ENCODE measurements at places on chromosomes 13 and 19.

DNA sequence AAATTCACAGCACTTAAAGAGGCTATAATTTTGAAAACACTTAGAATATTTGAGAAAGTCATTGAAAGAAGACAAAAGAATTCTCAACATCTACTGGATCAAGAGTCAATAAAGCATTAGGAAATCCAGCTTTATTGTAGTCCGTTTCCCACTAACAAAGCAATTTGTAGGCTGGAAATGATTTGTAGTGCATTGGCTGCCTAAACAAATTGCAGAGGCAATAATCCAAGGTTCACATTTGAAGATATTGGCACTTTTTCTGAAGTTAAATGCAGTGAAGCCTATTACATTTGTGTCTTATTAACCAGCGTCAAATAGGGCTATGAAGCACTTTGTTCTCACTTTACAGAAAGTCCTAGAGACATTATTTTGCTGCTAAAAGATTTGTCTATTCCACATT lies 848.1 kb upstream of the SLITRK1 start:
- no peak overlapping the region for H3K4me3 ChIP-seq
- H3K36me3 ChIP-seq = no peaks in the 10 kb centered on the region
- H3K4me1 ChIP-seq = no peaks in the 10 kb centered on the region
- no peak overlapping the region for H3K27ac ChIP-seq

DNA sequence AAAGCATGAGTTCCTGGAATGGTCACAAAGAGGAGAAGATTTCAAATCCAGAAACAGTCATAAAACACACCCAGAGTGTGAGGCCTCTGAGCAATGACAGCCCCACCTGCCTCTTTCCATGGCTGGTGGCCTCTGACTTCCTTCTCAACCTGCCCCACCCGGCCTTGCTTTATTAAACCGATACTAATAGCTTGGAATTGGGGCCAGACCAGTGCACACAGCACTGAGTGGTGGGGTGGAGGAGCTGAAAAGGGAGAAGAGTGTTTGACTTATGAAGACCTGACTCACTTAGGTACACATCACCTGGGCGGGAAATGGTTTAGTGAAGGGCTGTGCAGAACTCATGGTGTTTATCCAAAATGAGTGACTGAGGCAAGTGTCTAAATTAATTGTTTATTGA lies 20.7 kb upstream of the CEACAM6 start:
- no peak for DNase-seq
- H3K4me1 ChIP-seq = no peaks in the 10 kb centered on the region
- no peak overlapping the region for H3K4me3 ChIP-seq
- no peaks in the 10 kb centered on the region for H3K36me3 ChIP-seq
- no peak overlapping the region for H3K27ac ChIP-seq
- H3K27me3 ChIP-seq = peaks cover 88% of the 10 kb centered on the region

GRCh38 chr19:55526216-55527196 lies 10.4 kb downstream of the SBK2 start:
- no peak for DNase-seq
- no peak overlapping the region for H3K27ac ChIP-seq
- H3K27me3 ChIP-seq = peaks cover 63% of the 10 kb centered on the region
- no peaks in the 10 kb centered on the region for H3K4me1 ChIP-seq
- no peak overlapping the region for H3K4me3 ChIP-seq

GRCh38 chr13:97000295-97000925 lies 6.1 kb upstream of the OXGR1 start:
- H3K4me1 ChIP-seq = no peaks in the 10 kb centered on the region
- DNase-seq = no peak
- no peaks in the 10 kb centered on the region for H3K36me3 ChIP-seq
- no peak overlapping the region for H3K27ac ChIP-seq
- H3K27me3 ChIP-seq = no peaks in the 10 kb centered on the region
- H3K4me3 ChIP-seq = no peak overlapping the region

GRCh38 chr19:36527341-36527740 lies 730 bp downstream of the ZNF260 start:
- no peaks in the 10 kb centered on the region for H3K4me1 ChIP-seq
- no peak for DNase-seq
- no peak overlapping the region for H3K27ac ChIP-seq
- no peaks in the 10 kb centered on the region for H3K36me3 ChIP-seq

DNA sequence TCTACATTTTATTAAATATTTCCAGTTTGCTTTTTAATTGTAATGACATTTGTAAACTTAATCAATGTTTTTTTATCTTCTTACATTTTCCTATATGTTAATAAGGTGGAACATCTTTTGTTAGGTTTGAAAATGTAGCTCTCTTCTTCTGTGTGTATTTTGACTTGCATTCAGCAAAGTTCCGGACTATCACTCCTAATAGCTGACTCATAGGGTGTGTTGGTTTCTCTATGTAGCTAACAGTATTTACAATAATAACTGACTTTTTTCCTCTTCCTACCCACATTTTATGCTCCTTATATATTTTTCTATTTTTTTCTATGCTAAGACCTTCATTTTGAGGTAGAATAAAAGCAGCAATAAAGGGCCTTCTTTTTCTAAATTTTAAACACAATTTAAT lies 28.1 kb downstream of the MYO16 start:
- H3K27me3 ChIP-seq = no peaks in the 10 kb centered on the region
- DNase-seq = no peak
- H3K4me1 ChIP-seq = no peaks in the 10 kb centered on the region
- H3K27ac ChIP-seq = no peak overlapping the region
- H3K36me3 ChIP-seq = no peaks in the 10 kb centered on the region

DNA sequence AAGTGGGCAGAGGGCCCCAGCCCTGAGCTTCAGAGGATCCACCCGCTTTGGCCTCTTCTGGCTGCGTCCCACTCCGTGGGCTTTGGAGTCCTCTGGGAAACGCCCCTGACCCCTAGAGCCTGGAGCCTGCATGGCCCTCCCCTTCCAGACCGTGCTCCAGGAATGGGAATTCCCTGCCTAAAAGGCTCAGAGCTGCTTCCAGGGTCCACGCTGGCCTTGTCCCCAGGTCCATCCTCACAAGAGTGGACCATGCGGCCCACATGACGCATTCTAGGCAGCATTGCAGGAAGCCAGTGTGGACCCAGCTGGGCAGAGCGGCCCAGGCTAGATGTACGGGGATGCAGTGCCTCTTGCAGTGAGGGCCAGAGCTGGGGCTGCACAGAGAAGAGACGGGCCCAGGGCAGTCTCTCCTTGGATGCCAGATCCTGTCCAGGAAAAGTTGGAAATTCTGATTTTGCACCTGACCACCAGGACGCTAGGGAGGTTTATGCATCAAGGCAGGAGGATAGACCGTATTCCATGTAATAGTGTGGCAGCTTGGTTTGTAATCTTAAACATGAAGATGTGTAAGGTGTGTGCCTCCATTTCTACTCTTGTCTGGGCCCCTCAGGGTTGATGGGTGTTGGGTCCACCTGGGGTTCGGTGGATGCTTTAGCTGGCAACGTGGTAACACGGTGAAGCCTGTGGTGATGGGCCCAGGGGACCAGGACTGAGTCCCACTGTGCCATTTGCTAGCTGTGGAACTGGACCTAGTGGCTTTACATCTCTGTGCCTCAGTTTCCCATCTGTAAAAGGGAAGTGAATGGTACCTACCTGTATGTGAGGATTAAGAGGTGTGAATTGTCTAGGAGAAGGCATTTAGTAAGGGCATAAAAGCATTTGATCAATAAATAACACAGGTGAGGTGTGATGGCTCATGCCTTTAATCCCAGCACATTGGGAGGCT lies 14.8 kb upstream of the FXYD3 start:
- no peak overlapping the region for H3K4me3 ChIP-seq
- no peaks in the 10 kb centered on the region for H3K4me1 ChIP-seq
- no peaks in the 10 kb centered on the region for H3K36me3 ChIP-seq
- DNase-seq = no peak
- peaks cover 74% of the 10 kb centered on the region for H3K27me3 ChIP-seq
- no peak overlapping the region for H3K27ac ChIP-seq
